ENCODE measurements at places on chromosomes 7 and 10.

DNA sequence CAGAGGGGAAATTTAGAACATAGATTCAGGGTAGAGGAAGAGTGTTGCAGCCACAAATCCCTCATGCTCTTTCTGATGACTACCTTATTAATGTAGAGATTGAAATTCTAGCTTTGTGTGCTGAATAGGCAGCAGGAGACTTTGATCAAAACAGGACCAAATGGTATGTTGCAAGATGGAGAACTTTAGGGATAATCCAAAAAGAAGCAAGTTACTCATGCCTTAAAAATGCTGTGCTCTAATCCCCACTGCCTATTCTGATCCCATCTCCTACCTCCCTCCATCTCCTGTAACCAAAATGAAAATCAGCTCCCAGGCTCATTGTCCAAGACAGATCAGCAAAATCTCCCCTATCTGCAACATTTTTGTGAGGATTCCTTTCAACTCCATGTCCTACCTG is 31.3 kb downstream of the CH25H start:
- DNase-seq = no peak

GRCh38 chr7:37430171-37430570 is 18.5 kb downstream of the ELMO1 start:
- no peak for DNase-seq

GRCh38 chr7:137953043-137953664 is 48.7 kb downstream of the CREB3L2 start:
- DNase-seq = no peak

- no peak for DNase-seq
These were observed 146.3 kb downstream of the GPR85 start for GRCh38 chr7:112940314-112940732.

DNA sequence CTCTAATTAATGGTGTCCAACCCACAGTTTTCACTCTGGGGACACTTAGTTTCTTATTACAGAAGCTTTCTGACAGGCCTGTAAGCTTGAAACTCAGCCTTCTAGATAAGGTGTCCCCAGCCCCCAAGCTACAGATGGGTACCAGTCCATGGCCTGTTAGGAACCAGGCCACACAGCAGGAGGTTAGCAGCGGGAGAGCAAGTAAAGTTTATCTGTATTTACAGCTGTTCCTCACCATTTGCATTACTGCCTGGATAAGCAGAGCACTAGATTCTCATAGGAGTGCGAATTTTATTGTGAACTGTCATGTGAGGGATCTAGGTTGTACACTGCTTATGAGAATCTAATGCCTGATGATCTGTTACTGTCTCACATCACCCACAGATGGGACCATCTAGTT is 93.7 kb downstream of the TMEM26 start:
- no peak for DNase-seq

DNA sequence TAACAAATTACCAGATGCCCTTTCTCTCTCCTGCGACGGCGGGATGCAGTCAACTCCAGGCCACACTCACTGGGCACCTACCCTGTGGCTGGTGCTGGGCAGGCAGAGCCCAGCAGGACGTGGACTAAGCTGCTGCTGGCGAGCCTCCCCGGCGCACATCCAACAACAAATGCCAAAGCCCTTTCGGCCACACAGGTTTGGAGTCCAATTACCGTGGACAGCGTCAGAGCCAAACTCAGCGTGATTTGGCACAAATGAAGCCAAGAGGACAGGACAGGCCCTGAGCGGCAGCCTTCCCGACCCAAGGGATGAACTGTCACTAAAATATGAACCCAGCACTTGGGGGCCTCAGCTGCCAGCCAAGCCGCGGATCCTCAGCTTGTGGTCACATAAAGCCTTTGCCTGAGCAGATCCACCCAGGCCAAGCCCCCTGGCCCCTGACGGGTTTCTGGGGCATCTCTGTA is 28.4 kb downstream of the DAGLB start:
- no peak for DNase-seq

- DNase-seq = no peak
These were observed 822 bp downstream of the SHOC2 start for GRCh38 chr10:110919971-110920881.

- DNase-seq = no peak
These were observed 127.7 kb downstream of the ELMO1 start for GRCh38 chr7:37320848-37321468.

DNA sequence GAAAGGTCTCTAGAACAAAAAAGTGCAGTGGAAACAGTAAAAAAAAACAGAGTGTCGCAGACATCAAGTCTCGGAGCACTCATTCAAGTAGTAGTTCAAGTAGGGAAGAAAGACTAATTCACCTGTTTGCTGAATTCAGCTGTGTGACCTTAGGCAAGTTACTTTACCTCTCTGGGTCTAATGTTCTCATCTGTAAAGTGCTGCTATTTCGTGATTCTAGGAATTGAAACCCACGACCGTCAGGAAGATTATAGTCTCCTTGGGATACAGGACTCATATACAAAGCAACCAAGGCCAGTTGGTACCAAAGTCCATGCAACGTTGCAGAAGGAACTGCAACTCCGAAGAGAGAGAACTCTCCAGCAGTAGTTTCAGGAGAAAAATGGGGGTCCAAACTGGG is 26.1 kb downstream of the PRKCQ start:
- no peak for DNase-seq

- DNase-seq = no peak
These were observed 1156.0 kb upstream of the LRRTM3 start for GRCh38 chr10:65769828-65770227.

GRCh38 chr7:44391171-44391570 is 65.8 kb upstream of the CAMK2B start:
- no peak for DNase-seq

GRCh38 chr10:132512693-132513345 is 24.8 kb upstream of the INPP5A start:
- no peak for DNase-seq

- no peak for DNase-seq
These were observed 7.8 kb upstream of the ATOH7 start for GRCh38 chr10:68239596-68240150.

DNA sequence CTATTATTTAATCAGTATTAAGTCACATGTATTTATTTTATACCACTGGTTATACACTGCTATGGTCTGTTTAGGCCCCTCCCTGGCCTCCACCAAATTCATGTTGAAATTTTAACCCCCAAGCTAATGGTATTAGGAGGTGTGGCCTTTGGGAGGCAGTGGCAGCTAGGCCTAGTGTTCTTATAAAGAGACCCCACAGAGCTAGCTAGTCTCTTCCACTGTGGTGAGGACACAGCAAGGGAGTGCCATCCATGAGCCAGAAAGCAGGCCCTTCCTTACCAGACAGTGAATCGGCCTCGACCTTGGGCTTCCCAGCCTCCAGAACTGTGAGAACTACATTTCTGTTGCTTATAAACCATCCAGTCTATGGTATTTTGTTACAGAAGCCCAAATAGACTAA is 28.7 kb downstream of the RBM48 start:
- DNase-seq = no peak

GRCh38 chr7:153446490-153446889 is 605.7 kb upstream of the DPP6 start:
- DNase-seq = no peak

GRCh38 chr7:127817466-127817865 is 165.5 kb downstream of the SND1 start:
- DNase-seq = no peak

- no peak for DNase-seq
These were observed 174.1 kb upstream of the TNRC18 start for GRCh38 chr7:5597772-5598171.

DNA sequence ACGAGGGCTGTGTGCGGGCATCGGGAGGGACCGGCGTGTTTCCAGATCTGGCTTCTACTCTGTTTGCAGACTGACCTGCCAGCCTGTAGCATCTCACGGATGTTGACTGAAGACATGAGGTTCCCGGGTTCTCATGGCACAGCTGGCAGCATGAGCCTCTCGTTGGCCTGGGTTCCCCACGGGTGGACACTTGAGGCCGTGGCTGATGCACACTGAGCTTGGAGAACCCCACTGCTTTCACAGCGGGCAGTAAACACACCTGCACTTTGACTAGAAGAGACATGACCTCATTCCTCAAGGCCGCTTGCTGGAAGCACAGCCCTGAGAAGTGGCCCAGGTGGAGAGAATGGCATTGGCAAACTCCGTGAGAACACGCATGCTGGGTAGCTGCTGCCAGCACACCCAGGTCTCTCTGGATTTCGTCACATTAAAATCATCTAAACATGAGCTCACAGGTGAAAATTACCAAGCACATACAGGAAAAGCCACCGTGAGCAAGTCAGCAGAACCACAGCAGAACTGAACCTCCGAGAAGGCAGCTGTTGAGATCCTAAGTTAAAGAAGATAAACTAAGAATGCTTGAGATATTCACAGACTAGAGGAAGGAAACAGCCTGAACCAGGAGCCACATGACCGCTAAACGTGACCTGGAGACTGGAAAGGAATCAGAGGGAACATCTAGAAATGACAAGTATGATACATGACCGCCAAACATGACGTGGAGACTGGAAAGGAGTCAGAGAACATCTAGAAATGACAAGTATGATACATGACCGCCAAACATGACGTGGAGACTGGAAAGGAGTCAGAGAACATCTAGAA is 32.5 kb downstream of the BNIP3 start:
- no peak for DNase-seq

- no peak for DNase-seq
These were observed 238.1 kb upstream of the CSTF2T start for GRCh38 chr10:51937308-51938140.

DNA sequence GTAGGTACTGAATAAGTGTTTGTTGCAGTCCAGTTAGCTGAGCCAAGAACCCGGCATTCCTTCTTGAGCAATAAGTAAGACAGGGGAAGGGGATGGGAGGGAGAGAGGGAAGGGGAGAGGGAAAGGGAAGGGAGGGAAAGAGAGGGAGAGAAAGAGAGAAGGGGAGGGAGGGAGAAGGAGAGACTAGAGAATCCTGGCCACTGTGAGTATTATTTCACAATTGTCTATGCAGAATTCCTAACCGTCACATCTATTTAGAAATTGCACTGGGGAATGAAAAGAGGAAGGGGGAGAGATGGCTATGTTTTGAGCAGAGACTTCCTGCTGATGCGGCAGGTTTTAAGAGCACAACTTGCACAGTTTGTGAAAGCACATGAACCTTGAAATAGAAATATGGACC is 251.4 kb upstream of the ZMIZ1 start:
- DNase-seq = no peak

- DNase-seq = no peak
These were observed 32.3 kb downstream of the AGR3 start for GRCh38 chr7:16849296-16850148.

DNA sequence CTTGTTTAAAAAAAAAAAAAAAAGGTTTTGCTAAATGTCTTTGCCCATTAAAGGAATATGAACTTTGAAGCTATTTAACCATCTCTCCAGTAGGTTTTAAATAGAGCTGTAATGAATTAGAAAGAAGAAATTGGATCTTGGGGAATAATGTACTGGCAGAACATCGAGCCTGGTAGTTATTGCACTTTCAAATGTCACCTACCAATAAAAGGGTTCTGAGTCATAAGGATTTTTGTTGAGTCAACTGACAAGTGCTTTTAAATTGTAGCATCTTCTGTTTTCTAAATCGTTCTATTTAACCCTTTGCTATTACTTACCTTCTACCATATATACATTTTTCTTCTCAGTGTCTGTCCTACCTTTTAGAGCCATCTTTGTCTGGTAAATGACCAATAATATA is 10.7 kb downstream of the CUTC start:
- DNase-seq = no peak

- DNase-seq = no peak
These were observed 64.5 kb upstream of the TAC1 start for GRCh38 chr7:97667359-97667758.

DNA sequence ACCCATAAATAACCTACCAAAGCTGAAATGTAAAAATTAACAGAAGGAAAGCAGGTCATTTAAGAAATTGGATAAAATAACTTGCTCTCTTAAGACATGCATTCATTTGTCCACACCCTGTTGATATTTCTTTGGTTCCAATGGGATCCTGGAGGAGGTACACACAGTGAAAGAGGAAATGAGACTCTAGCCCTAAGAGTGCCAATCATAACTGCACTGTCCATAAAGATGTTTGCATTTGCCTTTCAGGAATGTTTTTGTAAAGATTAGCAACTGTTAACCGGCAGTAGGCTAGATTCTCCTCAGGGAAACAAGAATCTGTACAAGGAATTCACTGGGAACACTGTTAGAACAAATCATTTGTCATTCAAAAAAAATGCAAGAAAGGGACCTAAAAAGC is 61.0 kb downstream of the MEOX2 start:
- DNase-seq = no peak

DNA sequence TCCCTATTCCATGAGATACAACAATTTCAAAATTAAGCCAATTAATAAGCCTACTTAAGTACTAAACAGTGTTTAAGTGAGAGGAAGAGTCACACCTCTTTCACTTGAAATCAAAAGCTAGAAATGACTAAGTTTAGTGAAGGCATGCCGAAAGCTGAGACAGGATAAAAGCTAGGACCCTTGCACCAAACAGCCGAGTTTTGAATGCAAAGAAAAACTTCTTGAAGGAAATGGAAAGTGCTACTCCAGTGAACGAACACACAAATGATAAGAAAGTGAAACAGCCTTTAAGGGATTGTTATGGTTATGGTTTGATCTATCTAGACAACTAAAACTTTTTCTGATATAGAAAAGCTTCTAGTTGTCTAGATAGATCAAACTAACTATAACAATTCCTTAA is 135.4 kb upstream of the KMT2E start:
- peak; percentile 6 for DNase-seq

DNA sequence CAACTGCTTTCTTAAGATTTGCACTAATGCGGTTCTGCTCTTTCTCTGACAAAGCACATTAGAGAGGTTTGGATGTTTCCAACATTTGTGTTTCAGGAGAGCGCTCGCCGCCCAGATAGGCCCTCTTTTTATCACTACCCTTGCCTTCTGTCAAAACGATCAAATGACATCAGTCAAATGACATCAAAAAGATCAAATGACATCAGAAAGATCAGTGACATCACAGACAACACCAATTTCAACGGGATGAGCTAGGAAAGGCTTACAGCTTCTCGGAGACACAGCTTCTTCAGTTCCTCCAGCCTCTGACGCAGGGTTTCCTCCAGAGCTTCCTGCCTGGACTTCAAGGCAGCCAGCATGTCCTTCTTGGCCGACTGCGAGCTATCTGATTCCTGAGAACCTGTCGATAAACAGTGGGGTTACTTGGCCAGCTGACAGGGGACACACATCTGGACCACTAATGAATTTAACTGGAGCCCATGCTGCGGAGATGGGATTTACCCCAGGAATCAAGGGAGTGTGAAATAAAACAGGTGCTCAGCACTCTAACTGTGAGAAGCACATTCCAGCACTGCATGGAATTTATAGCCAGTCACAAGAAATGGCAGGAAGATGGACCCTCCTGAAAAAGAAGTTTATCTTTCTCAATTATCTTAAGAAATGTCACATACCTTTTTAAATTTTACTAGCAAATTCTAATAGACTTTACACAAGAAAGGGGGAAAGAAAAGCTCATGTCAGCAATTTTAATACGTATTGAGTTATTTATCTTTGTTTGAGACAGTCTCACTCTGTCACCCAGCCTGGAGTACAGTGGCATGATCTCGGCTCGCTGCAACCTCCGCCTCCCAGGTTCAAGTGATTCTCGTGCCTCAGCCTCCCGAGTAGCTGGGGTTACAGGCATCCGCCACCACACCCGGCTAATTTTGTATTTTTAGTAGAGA is 88.2 kb downstream of the PRPF18 start:
- DNase-seq = no peak
